ENCODE measurements at places on chromosomes 16 and 17.

DNA sequence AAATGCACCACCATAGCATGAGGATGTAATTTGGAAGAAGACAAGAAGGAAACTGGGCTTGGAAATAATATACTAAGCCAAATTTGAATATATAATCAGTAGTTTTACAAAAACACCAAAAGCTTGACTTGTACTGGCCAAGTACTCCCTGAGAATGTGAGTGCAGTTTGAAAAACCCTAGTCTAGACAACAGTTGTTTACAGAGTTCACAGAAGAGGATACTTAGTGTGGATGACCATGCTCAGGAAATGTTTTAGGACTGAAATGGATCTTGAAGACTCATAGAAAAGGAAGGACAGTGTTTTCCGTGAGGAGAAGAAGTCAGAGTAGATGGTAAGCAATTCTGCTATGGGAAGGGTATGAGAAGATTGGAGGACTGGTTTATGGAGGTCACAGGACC lies 1.9 kb upstream of the CDYL2 start:
- no peak for DNase-seq

- no peak for DNase-seq
Measured at GRCh38 chr16:27319257-27319965, 5.6 kb downstream of the IL4R start.

DNA sequence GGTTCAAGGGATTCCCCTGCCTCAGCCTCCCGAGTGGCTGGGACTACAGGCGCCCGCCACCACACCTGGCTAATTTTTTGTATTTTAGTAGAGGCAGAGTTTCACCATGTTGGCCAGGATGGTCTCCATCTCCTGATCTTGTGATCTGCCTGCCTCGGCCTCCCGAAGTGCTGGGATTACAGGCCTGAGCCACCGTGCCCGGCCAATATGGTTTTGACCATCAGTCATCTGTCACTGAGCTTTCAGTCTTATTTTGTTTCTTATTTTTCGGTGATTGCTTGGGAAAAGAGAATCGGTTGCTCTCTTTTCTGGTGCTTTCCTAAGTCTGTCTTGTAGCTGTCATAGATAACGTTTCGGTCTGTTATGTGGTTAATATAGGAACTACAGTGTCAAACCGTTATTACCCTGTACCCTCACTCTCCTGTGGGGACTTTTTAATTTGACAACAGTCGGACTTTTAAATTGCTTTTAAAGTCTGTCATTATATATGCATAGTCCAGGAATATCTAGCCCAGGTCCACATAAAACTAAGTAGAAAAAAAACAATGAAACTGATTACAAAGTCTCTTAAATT lies 453.4 kb downstream of the KCNJ18 start:
- DNase-seq = no peak

DNA sequence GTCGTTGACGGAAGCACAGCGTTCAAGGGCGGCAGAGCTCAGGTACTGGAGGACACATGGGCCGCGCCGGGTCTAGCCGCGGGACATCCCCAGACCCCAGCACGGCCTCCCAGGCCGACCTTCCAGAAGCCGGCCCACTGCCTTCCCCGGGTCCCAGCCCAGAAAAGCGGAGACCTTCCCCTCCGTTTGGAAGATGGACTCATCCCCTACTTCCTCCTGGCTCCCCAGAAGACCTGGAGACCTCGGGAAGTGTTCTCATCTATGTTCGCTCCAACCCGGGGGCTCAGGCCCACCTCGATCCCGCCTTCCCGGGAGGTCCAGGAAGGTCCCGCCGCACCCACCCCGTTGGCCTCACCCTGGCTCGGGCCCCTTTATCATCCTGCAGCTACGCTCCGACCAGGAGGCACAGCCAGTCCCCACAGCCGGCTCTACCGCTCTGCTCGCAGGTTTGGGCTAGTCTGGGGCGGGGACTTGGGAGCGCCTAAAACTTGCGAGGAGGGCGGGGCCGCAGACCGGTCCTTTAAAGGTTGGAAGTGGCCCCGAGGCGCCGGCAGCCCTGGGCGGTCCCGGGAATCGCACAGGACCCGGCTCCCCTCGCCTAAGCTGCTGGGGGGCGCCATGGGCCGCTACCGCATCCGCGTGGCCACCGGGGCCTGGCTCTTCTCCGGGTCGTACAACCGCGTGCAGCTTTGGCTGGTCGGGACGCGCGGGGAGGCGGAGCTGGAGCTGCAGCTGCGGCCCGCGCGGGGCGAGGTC lies at the start of gene ALOX12:
TSS of gene ALOX12 (plus strand) at position 550 of the 756 bp plus-strand sequence. CDS start at position 619, 69 bp downstream.
- DNase-seq = no peak

- no peak for DNase-seq
Measured at GRCh38 chr17:79742951-79743476, 12.3 kb downstream of the ENPP7 start.

DNA sequence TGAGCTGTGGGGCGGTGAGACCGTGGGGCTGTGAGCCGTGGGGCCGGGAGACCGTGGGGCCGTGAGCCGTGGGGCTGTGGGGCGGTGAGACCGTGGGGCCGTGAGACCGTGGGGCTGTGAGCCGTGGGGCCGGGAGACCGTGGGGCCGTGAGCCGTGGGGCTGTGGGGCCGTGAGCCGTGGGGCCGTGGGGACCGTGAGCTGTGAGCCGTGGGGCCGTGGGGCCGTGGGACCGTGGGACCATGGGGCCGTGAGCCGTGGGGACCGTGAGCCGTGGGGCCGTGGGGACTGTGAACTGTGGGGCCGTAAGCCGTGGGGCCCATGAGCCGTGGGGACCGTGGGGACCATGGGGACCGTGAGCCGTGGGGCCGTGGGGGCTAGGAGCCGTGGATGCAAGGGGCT lies 24.6 kb upstream of the PVALEF start:
- no peak for DNase-seq

DNA sequence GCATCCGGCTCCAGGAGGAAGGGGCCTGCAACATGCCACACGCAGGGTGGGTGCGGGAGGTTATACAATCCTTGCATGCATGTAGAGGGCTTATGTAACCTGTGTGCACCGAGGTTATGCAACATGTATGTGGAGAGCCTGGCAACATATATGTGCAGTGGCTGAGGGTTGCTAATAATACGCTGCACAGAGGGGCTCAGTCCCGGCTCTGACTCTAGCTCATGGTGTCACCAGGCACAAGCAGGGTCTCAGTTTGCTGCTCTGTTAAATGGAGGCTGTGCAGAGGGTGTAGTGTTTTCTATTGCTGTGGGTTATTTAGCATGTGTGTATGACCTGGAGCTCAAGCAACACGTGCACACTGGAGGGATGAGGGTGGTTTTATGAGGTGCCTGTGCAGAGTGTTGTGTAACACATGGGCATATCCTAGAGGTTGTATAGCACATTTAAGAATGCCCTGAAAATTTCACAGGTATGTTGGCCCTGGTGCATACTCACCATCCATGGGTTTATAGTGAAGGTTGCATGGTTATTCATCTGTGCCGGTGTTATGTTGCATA lies 13.3 kb downstream of the THRA start:
- DNase-seq = no peak

GRCh38 chr17:77887464-77888241 lies 70.8 kb upstream of the TNRC6C start:
- no peak for DNase-seq

GRCh38 chr17:54996441-54996840 lies 27.9 kb downstream of the STXBP4 start:
- DNase-seq = no peak

DNA sequence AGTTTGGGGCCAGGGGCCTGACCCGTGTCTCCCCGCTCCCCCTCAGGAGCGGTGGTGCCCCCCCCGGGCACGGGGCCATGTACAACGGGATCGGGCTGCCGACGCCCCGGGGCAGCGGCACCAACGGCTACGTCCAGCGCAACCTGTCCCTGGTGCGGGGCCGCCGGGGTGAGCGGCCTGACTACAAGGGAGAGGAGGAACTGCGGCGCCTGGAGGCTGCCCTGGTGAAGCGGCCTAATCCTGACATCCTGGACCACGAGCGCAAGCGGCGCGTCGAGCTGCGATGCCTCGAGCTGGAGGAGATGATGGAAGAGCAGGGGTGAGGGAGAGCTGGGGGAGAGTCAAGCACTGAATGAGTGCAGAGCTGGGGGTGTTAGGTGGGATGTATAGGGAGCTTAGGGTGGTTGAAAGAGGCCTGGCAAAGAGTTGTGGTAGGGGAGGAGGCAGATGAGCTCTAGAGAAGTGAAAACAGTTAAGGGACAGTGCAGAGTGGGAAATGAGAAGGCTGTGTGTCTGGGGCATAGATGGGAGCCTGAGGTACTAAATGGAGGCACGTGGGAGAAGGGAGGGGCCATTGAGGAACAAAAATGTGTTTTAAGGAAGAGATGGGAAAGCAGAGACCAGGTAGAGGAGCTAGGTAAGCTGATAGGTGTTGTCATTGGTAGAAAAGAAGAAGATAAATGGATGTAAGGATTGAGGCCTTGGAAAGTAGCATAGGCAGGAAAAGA lies 4.0 kb downstream of the SRRM2 start:
- no peak for DNase-seq

GRCh38 chr17:81931189-81931556 lies 3.6 kb upstream of the MAFG start:
- DNase-seq = no peak

GRCh38 chr17:50139950-50140885 lies 10.3 kb upstream of the SAMD14 start:
- DNase-seq = no peak

- DNase-seq = no peak
Measured at GRCh38 chr16:1261131-1261892, 5.4 kb downstream of the TPSD1 start.

GRCh38 chr16:27406511-27407128 lies 4.6 kb downstream of the IL21R start:
- DNase-seq = no peak

DNA sequence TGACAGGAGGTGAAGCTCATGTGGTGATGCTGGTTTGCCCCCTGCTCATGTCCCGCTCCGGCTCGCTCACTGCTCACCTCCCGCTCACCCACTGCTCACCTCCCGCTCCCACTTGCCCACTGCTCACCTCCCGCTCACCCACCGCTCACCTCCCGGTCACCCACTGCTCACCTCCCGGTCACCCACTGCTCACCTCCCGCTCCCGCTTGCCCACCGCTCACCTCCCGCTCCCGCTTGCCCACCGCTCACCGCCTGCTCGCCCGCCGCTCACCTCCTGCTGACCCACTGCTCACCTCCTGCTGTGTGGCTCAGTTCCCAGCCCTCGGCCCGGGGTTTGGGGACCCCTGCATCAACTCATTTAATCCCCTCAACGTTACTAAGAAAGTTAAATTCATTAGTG lies 39.1 kb upstream of the SHISA9 start:
- no peak for DNase-seq
